Neuronal stem cell (in vitro differentiated cells): ENCODE measurements at places on chromosomes 11 and 22.

- no peak for DNase-seq
Measured at GRCh38 chr11:12792590-12792989, 118.4 kb downstream of the TEAD1 start.

DNA sequence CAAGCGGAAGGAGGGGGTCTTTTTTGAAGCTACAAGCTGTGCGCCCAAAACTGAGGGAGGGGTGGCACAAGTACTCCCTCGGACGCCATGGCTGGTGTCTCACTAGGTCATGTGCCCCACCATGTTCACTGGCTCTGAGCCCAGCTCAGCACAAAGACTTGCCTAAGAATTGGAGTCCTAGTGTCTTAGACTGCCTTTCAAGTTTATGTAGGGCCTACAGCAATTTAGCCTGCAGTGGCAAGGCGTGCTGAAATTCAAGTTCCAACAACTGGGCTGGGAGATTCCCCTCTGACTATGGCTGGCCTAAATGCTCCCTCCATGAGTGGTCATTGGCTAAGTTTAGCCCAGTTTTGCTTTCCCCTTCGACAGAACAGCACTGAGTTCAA, 27.3 kb downstream of the FCHSD2 start:
- no peak for DNase-seq

- DNase-seq = no peak
Measured at GRCh38 chr22:19643448-19644313, 70.6 kb upstream of the SEPTIN5 start.

DNA sequence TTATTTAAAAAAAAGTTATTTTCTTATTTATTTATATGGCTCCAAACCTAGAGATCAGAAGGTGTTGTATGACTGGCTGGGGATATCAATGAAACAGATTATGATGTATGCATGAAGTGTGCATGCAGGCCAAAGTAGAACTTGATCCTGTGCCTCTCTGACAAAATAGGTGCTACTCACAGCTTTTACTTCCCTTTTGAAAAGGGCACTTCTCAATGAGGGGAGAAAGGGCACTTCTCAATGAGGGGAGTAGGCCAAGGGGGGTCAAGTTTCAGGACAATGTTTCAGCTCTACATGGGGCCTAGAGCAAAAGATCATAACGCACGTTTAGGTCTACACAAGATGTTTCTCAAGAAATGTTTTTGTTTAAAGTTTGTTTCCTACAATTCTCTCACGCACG, 397.5 kb downstream of the ETS1 start:
- DNase-seq = no peak

- DNase-seq = no peak
Measured at GRCh38 chr11:123122341-123122740, 60.4 kb upstream of the HSPA8 start.

DNA sequence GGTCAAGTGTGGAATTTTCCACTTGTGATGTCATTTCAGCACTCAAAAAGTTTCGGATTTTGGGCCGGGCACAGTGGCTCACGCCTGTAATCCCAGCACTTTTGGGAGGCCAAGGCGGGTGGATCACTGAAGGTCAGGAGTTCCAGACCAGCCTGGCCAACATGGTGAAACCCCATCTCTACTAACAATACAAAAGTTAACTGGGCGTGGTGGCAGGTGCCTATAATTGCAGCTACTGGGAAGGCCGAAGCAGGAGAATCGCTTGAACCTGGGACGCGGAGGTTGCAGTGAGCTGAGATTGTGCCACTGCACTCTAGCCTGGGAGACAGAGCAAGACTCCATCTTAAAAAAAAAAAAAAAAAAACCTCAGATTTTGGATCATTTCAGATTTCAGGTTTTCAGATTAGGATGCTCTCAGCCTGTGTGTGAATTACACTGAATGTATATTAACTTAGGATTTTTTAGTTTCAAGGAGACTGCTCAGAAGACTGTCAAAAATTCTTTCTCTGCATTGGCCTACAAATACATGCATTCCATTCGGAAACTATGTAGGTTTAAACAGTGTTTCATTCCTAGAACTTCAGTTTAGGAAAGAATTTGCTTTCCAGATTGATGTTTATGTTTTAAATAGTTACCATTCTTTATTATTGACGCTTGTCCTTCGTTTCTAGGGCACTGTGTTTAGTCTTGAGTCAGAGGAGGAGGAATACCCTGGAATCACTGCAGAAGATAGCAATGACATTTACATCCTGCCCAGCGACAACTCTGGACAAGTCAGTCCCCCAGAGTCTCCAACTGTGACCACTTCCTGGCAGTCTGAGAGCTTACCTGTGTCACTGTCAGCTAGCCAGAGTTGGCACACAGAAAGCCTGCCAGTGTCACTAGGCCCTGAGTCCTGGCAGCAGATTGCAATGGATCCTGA, 48.0 kb downstream of the BID start:
- no peak for DNase-seq
